Anterior cingulate cortex (tissue), 58 donors: ENCODE measurements at places on chromosomes 7 and 10.
A peak's percentile ranks its signal among the peaks of the same experiment; 100 is the strongest.

DNA sequence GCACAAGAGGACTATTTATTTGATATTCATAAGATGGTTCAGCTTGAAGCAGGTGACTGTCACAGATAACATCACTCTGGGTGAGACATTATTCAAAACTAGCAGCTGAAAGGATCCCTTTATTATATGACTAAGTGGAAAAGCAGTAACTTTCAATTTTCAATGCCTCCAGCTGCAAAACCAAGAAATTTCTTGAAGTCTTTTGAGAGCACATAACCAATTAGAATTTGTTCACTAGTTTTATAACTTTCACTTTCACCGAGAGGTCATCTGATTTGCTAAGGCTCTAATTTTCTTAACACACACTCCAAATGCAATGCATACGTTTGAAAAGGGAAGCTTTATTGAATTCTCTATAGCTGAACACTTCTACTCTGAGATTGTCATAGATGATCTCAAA is 88.6 kb upstream of the KLF14 start:
- no peak for DNase-seq

- peak; percentile 34 for DNase-seq
Observed at GRCh38 chr7:128833148-128833945, 3.1 kb downstream of the FLNC start.

DNA sequence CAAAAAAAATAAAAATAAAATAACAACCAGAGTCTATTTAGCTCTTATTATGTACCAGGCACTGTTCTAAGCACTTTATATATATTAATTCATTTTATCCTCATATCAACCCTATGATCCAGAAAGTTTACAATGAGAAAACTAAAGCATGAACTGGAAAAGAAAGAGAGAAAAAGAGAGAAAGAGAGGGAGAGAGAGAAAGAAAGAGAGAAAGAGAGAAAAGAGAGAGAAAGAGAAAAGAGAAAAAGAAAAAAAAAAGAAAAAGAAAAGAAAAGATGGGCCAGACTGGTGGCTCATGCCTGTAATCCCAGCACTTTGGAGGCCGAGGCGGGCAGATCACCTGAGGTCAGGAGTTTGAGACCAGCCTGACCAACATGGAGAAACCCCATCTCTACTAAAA is 9.9 kb downstream of the ARMH3 start:
- DNase-seq = no peak

GRCh38 chr10:45091968-45092367 is 91.2 kb downstream of the ZNF22 start:
- no peak for DNase-seq

- DNase-seq = no peak
Observed at GRCh38 chr7:78924581-78924980, 528.9 kb downstream of the MAGI2 start.

- no peak for DNase-seq
Observed at GRCh38 chr7:106050746-106051117, 61.4 kb downstream of the SYPL1 start.

DNA sequence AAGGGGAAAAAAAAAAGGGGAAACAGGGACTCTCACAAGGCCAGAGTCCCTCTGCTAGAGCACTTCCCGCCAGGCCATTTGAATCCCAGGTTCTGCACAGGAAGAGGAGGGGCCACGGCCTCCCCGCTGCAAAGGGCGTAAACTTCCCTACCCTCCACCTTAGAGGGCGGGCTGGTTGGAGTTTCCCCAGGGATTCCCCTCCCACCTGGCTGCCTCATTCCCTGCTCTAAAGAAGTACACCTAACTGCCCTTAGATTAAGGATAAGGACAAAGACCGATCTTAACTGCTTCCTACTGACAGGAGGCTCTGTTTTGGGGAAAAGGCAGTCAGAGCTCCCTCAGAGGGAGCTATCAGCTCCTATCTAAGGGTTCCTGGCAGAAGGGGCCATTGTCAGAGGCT is 102.0 kb upstream of the ARMC3 start:
- no peak for DNase-seq

DNA sequence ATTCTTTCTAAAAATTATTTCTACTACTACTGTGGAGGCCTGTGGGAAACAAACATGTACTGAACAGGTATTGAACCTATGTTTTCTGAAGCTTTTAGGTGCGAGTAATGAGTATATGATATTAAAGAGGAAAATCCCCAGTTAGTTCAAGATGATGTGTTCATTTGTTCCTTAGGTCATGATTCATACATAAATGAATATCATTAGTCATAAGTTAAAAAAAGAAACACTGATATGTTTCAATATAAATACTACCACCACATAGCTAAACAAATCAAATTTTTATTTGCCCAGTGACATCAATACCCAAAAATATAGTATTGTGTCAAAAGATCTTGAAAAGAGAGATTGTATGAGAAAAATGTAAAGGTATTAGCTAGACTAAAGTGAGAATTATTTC is 210.7 kb upstream of the GNAI1 start:
- no peak for DNase-seq

GRCh38 chr10:80856186-80856585 is 318.5 kb downstream of the SH2D4B start:
- no peak for DNase-seq

- DNase-seq = no peak
Observed at GRCh38 chr10:120741396-120741795, 109.8 kb upstream of the WDR11 start.
